Panc1 (cell line): ENCODE measurements at places on chromosomes 2 and 18. TPM values are rescaled to one million over a fixed set of nuclear protein-coding genes. Genes with fewer than 3 reads are reported as not detected.

DNA sequence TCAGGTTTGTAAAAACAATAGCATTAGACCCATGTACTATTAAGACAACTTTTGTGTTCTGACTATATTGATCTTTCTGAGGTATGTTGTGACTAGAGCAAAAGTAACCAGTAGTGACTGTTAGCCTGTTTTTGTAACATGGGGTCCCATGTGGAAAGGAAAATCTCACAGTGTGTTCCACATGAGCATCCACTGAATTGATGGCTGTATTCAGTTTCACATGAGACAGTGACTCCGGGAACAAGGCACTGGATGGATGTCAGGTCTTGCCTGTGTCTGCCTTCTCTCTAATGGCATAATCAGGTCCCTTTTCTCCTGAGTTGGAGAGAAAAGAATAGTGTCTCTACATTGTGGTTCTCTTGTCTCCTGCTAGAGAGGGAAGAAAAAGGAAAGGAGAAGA, 27.5 kb downstream of the TMEM178A start:
- DNase-seq, result no peak

GRCh38 chr2:217045700-217046475, 186.0 kb upstream of the TNP1 start:
- DNase-seq, result no peak

- no peak for DNase-seq
Measured at GRCh38 chr2:51511002-51511401, 479.1 kb upstream of the NRXN1 start.

- DNase-seq, result no peak
Measured at GRCh38 chr2:16373341-16373740, 292.3 kb downstream of the CYRIA start.

- no peak for DNase-seq
Measured at GRCh38 chr18:48813833-48814489, 136.8 kb downstream of the SMAD7 start.

DNA sequence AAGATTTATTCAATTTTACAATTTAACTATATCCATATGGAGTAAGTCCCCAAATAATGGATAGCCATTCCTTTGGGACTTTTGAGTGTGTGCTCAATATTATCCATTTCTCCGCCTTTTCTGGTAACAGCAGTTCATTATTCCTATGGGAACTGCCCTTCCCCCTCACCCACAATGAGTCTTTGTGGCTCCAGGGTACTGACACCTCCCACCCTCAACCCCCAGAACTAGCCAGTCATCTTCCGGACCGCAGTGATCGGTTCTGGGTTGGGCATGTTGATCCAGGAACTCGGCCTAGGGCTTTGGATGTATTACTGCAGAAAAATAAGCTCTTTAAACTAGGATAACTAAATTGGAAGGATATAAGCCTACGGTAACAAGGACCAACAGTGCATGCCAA, 45.4 kb upstream of the CCDC150 start:
- DNase-seq, result no peak

DNA sequence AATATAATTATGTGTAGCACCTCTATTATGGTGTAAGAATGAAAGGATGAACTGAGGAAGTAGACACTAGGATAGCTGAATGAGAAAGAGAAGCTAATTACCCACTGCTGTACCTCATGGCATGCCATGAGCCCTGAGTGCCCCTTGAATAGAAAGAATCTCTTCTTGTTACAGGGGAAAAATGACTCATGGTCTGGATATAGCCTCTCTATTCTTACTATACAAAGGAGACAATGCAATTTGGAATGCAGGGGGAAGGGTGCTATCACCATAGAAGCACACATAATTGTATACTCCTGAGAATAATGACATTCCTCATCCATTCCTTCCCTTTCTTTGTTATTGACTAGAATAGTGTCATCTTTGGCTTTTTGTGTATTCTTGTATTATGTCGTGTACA, 385.2 kb downstream of the CDH7 start:
- no peak for DNase-seq

The ADGRF3 gene
- total RNA-seq, result not detected

The NR4A2 gene
- total RNA-seq, result 0.85 TPM

The PARD3B gene
- total RNA-seq, result 3.6 TPM

The SUMO1 gene
- 137 TPM for total RNA-seq

The CEBPZ gene
- total RNA-seq, result 63.8 TPM
